Femur (tissue), 1 donor: ENCODE measurements at places on chromosomes 16 and 17.

DNA sequence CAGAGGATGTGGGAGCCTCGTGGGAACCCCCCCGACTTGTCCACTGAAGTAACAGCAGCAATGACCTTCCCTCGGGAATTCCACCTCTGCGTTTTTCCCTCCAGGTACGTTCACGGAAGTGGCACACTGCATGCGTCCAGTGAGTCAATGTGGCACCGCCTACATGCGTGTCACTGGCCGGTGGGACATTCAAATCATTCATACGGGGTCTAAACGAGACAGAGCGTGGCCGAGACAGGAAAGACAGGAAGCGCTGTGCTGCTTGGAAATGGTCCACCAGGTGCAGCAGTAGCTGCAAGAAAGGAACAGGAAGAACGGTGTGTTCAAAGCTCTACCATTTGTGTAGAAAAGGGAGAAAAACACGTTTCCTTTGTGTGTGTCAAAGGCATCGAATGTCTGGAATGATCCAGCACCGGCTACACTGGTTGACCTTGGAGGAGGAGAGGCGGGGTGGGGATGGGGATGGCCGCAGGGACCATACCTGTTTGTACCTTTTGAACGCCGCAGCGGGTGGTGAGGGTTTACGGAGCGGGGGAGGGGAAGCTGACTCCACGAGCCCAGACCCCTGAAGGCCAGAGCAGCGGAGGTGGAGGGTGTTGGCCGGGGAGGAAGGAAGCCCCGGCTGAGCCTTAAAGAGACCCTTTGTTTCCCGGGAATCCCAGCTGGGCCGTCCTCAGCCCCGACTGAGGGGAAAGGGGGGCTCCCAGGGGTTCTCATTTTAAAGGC is 1.7 kb upstream of the PGAP6 start:
- no peak for DNase-seq

GRCh38 chr17:73650617-73651200 is 6.5 kb upstream of the SDK2 start:
- DNase-seq, result no peak

- no peak for DNase-seq
Measured at GRCh38 chr17:49114703-49115102, 17.9 kb upstream of the B4GALNT2 start.

DNA sequence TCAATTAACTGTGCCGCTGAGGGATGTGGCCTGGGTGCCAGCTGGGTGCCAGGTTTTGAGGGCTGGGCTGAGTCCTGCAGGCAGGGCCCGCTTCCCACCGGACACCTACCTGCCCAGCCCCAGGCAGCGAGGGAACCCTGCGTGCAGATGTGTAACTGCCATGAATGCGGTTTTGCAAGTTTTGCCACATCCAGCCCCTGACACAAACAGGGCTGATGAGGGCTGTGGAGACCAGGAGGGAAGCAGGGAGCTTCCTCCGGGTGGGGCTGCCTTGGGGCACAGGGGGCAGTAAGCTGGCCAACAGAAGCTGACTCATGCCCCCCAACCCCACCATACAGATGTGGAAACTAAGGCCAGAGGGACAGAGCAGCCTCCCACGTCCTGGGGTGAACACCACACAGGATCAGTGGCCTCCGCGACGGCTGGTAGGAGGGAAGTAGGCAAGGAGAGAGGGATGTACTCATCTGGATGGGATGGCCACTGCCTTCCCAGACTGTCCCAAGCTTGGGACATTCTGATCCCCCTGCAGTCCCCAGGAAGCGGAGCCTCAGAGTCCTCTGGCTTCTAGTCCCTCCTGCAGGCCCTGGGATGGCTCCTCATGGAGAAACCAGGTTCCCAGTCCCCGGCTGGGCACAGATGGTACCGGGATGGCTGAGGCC is 1.6 kb downstream of the UBALD1 start:
- no peak for DNase-seq

- DNase-seq, result no peak
Measured at GRCh38 chr17:82600731-82601446, 47.4 kb downstream of the WDR45B start.

GRCh38 chr16:89829630-89830437 is 1.6 kb downstream of the SPIRE2 start:
- DNase-seq, result no peak

DNA sequence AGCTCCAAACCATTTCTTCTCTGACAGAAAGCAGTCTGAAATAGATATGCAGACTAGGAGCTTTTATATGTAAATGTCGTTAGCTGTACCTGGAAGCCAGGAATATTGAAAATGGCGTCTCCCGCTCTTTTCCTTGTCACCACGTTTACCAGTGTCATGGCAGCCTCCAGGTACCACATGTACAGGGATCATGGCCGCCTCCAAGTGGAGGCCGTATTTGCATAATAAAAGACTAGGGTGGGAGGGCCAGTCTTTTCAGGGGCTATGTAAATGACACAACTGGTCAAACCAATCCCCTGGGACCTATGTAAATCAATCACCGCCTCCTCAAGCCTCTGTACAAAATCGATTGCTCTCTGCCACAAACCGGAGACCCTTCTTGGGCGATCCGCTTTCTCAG is 54.3 kb downstream of the MYOCD start:
- no peak for DNase-seq

DNA sequence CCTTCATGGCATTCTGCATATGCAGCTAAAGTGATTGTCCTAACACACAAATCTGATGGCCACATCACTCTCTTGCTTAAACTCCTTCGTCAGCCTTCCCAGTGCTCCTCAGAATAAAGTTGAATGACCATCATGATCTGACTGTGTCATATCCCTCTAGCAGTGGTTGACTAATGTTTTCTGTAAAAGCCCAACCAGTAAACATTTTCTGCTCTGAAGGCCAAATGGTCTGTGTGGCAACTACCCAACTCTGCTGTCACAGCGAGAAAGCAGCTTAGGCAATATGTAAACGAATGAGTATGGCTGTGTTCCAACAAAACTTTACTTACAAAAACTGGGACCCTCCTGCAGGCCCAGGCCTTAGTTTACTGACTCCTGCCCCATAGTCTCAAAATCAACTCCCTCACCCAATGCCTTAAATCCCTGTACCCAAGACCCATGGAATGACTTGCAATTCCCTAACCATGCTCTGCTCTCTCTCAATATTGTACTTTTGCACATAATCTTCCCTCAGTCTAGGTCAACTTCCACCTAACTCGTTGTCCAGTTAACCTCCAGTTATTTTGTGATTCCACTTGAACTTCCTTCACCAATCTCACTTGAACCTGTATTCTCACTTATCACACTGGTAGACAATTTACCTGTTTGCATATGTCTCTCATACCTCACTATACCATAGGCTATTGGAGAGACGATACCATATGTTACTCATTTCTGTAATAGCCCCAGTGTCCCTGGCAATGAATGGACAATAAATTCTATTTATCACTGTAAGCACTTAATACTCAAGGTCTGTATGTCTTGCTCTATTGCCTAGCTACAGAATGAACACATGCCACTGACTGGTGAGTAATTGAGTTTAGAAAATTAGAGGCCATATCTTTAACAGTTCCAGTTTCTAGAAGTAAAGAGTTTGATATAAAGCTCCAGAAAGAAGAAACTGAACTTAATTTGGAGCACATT is 29.1 kb downstream of the TMEM100 start:
- DNase-seq, result peak; percentile 57

GRCh38 chr17:39617446-39618245 is 9.1 kb upstream of the PPP1R1B start:
- peak; percentile 71 for DNase-seq

DNA sequence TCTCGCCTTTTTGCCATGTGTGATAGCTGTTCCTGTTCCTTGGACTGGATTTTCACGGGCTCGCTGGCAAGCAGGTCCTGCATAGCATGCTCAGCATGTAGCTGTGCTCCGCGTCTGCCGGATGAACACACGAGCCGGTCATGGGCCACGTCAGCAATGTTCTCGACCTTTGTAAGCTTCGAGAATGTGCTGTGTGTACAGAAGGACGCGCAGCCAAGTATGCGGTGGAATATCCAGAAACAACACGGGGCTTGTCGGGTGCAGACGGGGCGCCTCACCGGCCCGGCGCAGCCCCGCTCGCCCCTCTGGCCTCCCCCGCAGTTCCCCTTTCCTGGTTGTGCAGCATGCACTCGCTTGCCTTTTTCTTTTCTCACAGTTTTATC is 42.2 kb downstream of the RPTOR start:
- no peak for DNase-seq

DNA sequence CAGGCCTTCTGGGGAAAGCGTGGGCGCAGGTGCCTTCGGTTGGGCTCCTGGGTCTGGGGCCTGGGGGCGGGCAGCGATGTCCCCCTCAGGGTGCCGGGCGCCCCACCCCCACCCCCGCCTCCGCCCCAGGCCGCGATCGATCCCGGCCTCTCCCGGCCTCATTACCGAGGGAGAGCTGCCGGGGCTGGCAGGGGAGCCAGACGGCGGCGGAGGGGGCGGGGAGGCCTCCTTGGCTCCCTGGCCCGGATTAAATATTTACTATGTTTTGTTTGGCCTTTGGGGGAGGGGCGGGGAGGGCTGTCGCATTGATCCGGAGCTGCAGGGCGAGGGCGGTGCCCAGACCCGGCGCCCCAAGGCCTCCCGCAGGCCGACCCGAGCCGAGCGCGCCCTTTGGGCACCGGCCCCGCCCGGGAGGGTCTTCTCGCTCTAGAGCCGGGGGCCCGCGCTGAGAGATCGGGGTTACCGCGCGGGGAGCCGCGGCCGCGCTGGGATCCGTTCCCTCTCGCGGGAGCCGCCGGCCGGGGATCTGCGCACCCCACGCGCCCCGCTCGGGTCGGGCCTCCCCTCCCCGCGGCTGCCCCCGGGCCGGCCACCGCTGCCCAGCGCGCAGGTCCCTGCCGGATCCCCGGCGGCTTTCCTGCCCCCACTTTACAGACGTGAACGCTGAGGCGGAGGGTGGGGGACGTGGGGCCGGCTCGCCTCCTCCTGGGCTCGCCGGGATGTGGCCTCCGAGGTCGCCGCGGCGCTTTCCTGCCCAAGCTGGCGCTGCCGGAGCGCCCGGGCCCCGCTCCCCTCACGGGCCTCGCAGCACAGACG is 27.0 kb downstream of the RTN4RL1 start:
- no peak for DNase-seq

DNA sequence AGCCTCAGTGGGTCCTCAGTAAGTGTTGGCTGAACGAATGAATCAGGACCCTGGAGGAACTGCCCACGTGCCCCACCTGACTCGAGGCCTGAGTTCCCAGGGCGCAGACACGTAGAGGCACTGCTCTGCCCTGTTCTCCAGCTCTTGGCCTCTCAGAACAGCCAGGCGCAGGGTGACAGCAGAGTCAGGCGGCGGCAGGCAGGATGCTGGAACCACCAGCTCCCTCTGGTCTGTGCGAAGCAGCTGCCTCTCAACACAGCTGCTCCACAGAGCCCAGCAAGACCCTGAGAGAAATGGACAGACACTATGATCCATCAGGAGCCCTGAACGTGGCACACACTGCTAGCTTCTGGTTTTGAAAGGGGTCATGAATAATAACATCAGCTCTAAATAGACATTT is 53.1 kb upstream of the BCO1 start:
- no peak for DNase-seq

DNA sequence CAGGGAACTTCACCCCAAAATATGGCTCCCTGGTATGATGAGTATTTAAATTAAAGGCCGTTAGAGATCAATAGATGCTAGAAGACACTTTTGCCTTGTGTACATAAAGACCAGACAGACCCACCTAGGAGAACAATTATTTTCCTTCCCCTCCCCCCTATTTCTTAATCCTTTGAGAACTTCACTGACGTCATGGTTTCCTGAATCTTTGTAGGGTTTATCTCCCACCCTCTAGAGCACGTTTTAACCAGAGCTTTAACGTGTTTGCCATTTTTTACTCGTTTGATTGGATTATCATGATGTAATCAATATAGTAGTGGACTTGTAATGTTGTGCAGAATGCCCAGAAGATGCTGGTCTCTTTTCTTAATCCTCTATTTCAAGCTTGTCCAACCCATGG is 22.9 kb upstream of the XYLT2 start:
- DNase-seq, result no peak

DNA sequence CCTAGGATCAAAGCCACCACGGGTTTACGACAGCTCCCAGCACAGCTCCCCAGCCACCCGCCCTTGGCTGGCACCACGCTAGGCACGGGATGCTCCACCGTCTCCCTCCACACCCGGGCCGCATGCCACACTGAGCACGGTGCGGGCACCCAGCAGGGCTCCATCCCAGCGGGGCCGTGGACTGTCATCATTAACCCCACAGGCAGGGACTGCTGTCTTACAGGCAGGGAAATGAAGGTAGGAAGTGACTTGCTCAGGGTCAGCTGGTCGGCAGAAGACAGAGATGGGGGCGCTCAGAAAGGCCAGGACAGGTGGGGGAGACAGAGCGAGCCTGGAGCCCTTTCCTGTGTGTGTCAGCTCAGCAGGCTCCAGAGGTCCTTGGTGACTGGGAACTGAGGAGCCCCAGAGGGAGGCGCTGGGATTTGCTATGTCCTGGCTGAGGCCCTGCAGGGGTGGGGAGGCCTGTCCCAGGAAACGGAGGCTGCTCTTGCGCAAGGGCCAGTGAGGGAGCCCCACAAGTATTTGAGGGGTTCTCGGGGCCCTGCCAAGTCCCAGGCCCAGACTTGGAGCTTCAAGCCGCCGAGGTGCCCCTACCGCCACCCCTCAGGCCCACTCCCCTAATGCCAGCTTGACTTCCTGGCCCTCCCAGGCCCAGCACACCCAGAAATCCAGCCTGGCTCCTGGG is 3.2 kb downstream of the UBALD1 start:
- no peak for DNase-seq

DNA sequence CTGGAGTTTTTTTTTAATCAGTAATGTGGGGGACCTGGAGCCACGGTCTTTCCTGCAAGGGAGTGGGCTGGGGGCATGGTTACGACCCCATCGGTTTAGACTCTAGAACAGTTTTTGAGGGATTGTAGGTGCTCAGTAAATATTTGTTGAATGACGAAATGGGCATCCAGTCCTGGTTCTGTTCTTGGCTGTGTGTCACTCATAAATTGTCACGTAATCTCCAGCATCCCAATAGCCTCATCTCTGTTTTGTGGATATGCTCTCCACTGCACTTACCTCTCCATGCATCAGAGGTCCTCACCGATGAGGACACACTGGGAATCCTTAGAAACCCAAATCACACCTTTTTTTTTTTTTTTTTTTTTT is 497 bp upstream of the SLC38A7 start:
- no peak for DNase-seq

DNA sequence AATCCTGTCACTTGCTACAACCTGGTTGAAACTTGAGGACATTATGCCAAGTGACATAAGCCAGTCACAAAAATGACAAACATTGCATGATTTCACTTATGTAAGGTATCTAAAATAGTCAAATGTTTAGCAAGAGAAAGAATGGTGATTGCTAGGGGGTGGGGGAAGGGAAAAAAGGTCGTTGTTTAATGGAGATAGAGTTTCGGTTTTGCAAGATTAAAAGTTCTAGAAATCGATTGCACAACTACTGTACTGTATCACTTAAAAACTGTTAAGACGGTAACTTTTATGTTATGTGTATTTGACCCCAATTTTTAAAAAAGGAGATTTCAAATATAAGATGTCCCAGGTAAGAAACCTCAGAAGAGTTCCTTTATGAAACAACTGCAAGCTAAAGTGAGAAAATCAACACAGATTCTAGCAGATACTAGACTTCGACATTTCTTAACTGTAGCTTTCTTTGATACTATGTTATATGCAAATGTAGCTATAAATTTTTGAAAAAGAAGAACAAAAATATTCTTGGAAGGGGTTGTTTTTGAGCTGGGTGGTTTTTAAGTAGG is 5.9 kb downstream of the MEOX1 start:
- no peak for DNase-seq

- no peak for DNase-seq
Measured at GRCh38 chr16:67976205-67976604, 4.1 kb downstream of the DPEP3 start.
